ENCODE measurements at places on chromosomes 16 and 17.

DNA sequence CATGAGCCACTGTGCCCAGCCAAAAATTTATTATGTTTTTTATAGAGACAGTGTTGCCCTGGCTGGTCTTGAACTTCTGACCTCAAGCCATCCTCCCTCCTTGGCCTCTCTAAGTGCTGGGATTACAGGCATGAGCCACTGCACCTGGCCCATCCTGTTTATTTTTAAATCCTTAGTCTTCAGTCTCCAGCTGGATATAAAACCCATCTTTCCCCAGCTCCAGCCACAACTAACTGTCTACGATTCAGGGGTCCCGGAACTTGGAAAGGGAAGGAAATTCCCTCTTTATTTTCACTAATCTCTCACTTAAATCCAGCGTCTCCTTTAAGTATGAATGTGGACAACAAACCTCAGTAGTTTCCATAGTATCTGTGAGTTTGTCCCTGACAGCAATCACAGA is 62.2 kb downstream of the IQCK start:
- no peak for DNase-seq

DNA sequence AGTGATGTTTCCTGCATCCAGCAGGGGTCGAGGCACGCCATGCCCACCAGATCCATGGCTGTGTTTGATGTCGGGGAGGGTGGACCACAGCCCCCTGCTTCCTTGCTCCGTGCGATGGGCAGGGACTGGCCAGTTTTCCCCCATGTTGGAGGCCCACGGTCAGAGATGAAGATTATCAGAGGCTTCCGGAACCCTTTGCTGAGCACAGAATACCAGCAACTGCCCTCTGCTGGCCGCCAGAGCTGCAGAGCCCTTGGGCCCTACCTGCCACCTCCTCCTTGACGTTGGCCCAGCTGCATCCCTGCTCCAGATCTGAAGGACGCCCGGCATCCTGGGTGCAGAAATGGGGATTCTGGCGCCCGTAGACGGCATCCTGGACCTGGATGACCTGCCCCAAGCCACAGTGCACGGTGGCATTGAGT is 23.7 kb upstream of the BCO1 start:
- DNase-seq: peak; percentile 53

GRCh38 chr17:70298929-70299531 is 129.7 kb downstream of the KCNJ2 start:
- no peak for DNase-seq

GRCh38 chr17:4551141-4551540 is 4.0 kb downstream of the MYBBP1A start:
- DNase-seq: no peak

DNA sequence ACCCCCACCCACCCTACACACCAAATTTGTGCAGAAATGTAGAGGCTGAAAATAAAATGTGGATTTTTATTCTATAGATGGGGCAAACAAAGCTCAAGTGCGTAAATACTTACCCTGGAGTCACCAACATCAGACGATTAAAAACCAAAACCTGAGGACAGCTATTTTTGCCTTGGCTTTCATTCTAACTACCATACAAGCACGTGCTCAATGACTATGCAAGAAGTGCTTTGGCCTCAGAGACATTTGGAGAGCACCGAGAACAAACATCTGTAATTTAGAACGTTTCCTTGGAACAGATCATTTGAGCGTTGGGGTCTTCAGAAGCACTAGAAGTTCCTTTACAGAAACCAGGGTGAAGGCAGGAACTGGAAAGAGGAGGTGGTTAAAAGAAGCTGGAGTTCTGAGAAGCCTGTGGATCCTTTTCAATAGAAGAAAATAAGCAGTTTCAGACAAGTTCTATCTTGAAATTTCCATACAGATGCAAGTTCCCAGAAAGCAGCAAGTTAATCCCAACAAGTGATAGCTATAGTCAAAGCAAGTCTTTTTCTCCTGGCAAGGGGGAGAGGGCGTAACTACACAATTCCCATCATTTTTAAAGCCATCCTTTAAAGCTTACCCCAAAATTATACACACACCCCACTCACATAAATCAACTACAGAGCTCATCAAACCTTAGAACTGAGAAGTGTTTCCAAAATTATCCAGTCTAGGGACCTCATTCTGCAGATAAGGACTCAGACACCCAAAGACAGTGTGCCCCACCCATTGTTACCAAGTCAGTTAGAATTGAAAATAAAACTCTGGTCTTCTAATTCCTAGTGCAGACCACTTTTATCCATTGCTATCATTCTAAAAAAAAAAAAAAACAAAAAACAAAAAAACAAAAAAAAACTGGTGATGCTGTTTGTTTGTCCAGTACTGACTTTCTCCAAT is 29.6 kb upstream of the CDRT4 start:
- DNase-seq: no peak

DNA sequence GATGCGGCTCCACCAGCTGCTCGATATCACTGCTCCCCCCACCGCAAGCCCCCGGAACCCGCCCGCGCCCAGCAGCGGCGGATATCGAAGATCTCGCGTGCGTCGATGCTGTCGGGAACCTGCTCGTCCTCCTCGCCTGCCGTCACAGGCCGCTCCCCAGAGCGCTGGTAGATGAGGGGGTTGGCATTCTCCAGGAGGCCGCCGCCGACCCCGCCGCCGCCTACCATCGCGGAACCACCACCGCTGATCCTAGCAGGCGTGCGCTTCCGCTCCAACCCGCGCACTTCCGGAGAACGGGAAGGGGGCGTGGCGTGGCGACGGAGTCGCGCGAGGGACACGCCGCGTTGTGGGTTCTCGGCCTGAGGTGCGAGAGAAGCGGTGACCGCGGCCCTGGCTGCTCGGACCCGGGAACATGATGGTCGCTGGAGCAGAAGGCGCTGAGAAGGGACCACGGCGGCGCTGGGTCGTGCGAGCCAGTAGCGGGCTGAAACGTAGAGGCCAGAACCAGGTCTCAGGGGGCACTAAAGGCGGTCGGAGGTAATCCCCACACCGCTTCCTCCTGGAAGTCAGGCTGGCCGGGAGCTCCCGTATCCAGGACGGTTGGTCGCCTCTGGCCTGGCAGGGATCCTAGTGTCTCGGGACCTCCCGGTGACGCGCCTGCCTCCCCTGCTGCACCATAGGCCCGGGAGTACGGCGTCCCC is at the start of gene CIAO2B:
Gene CIAO2B (minus strand): TSS at position 265 of the 701 bp plus-strand sequence. CDS start 38 bp downstream, at position 227.
- peak; percentile 94 for DNase-seq

GRCh38 chr17:27346228-27346899 is 52.5 kb downstream of the WSB1 start:
- no peak for DNase-seq

DNA sequence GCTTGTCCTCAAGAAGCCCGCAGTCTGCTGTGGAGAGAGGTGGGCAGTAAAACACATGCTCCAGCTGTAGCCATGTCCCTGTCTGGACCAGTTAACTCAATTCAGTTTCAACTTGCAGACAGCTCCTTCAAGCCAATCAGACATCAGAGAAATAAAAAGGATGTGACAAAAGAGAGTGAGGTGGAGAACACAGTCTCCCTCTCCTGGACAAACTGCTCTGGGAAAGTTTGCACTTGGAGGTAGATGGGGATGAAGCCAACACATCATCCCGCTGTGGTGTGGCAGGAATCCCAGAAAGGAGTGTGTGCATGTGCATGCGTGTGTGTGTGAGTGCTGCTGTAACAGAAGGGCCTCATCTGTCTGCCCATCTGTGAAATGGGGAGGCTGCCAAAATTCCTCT is 358.6 kb upstream of the ASIC2 start:
- no peak for DNase-seq

DNA sequence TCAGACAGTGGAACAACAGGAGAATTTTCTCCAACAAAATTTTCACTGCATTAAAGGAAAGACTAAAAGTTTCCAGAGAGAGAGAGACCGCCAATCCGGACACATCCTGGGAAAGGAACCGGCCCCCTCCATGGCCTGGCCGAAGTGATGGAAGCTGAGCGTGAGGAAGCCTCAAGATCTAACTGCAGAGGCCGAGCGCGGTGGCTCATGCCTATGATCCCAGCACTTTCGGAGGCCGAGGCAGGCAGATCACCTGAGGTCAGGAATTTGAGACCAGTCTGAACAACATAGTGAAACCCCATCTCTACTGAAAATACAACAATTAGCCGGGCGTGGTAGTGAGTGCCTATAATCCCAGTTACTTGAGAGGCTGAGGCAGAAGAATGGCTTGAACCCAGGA is 3.9 kb downstream of the CTRB2 start:
- no peak for DNase-seq

- DNase-seq: no peak
Measured at GRCh38 chr16:5505091-5505887, 407.7 kb upstream of the EEF2KMT start.

DNA sequence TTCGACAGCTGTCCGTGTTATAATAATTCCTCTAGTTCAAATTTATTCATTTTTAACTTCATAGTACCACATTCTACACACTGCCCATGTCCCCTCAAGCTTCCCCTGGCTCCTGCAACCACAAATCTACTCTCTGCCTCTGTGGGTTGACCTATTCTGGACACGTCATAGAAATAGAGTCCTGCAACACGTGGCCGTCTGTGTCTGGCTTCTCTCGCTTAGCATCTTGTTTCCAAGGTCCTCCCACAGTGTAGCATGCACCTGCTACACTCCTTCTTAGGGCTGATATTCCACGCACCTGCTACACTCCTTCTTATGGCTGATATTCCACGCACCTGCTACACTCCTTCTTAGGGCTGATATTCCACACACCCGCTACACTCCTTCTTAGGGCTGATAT is 16.5 kb downstream of the SCGB1C2 start:
- DNase-seq: no peak

DNA sequence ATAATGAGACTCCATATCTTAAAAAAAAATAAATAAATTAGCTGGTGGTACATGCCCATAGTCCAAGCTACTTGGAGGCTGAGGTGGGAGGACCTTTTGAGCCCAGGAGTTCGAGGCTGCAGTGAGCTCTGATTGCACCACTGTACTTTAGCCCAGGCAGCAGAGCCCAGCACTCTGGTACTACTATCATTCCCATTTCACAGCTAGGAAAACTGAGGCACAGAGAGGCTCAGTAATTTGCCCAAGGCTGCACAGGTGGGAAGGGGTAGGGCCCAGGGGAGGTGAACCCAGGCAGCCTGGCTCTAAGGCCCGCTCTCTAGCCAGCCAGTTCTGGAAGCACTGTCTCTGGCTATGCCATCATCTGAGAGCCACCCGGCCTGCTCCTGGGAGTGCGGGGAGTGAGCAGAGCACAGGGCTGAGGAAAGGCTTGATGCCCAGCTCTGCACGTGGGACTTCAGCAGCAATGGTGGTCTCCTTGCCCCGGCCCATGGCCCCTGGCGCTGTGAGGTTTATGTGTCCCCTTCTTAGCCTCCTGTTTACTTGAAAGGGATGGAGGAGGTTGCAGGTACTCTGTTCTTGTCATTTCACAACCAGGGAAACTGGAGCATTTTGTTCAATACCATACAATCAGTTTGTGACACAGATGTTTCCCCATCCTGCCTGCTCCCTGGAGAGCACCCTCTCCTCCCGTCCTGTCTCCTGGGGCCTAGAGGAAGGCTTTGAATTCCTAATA is 222.3 kb downstream of the KATNIP start:
- DNase-seq: no peak

- DNase-seq: no peak
Measured at GRCh38 chr16:81779536-81780320, 637 bp downstream of the PLCG2 start.

Measured in GM03348 (cell line).